ENCODE measurements at places on chromosomes 4 and X. TPM values are rescaled to one million over a fixed set of nuclear protein-coding genes. Genes with fewer than 3 reads are reported as not detected.

GRCh38 chr4:117327491-117327890 is 242.1 kb upstream of the TRAM1L1 start:
- no peak for DNase-seq

DNA sequence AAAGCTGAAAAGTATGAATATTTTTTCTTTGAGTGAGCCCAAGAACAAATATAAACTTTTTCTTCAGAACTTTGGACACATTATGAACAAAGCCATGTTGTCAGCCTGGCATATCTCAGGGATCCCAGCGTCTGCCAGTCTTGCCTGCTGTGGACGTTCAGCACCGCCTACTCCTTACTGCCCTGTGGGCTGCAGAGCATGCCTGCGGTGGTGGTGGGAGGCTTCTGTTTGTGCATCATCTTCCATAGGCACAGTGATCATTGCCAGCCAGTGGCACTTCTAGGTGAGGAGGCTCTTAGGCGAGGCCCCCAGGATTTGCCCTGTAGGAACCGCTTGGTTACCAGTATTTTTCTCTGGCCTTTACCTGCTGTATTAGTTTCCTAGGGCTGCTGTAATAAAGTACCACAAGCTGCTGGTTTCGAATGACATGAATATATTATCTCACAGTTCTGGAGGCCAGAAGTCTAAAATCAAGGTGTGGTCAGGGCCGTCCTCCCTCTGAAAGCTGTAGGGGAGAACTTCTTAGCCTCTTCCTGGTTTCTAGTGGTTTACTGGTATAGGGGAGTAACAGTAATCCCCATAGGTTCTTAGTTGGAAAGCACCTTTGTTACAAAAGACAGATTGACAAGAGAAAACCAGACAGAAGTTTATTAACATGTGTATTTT is 15.4 kb downstream of the ANXA3 start:
- no peak for DNase-seq

DNA sequence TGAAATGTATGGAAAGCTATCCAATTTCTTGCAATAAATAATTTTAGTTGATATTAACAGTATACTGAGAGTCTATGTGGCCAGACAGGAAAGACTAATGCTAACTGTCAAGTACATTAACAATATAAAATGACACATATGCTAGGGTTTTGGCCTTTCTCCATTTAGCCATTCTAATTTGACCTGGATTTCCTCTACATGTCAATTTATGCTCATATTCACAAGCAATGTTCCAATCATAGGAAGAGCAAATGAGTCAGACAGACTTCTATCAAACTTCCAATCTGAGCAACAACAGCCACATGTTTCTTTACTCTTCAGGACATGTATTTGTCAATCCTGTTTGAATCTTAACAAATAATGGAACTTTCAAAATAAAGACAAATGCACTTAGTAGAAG is 53.6 kb downstream of the CORIN start:
- DNase-seq = no peak

GRCh38 chrX:24563291-24564010 is 83.7 kb downstream of the PCYT1B start:
- DNase-seq = no peak

DNA sequence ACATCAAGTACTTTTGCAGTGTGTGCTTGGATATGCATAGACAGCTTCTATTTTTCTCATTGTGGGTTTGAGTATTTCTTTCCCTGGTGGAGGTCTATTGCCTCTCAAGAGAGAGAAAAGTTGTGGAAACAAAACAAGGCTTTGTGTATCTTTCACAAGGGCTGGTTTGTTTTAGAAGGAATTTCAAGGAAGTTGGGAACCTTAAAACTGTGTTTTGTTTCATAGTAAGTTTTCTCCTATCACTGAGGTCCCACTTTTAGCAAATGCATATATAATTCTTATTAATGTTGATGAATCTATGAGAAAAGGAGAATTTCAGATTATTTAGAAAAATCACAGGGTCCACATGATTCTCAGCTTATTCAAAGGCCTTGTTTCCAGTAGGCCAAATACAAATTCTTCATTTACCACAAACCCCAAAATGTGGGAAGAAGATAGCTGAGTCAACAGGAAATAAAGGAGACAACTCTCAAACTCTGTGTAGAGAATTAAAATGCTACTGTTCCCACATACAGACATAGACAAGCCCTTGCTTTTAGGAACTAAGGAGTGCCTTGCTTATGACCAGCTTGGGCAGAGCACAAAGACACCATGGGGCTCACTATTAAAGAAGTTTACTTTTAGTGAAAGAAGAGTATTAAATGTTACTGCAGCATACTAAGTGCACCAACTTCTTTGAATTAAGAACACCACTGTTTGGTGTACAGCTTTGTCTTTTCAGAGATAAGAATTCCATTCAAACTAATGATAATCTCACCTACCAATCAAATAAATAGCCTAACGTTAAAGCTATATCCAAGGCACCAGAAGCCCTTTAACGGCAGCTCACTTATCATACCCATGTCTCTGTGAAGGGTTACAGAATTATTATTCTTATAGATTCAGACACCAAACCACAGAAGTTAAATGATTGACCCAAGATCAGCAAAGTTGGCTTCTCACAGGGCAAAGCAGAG is 177.4 kb upstream of the LEF1 start:
- DNase-seq = no peak

- DNase-seq = no peak
Measured at GRCh38 chrX:140501321-140501720, 3.5 kb downstream of the SOX3 start.

DNA sequence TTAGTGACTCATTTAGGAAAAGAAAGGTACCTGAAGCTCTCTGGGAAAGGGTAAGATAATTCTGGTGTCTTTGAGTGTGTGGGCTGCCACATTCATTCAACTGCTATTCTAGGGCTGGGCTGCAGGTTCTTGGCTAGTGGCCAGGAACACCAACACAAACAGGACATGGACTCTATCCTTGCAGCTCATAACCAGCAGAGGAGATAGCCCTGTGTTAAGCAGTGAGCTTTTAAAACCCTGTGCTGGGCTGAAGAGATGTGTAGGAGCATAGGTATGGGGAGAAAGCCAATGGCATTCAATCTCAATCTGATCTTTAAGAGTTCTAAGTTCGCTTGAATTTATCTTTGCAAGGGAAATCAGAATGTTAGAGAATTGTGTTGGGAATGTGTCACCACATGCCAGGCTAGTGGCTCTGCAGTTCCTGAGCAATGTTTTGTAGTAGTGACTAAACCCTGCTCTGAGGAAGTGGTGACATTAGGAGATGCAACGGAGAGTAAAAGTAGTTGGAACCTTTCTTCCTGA is 39.2 kb downstream of the SGMS2 start:
- no peak for DNase-seq

DNA sequence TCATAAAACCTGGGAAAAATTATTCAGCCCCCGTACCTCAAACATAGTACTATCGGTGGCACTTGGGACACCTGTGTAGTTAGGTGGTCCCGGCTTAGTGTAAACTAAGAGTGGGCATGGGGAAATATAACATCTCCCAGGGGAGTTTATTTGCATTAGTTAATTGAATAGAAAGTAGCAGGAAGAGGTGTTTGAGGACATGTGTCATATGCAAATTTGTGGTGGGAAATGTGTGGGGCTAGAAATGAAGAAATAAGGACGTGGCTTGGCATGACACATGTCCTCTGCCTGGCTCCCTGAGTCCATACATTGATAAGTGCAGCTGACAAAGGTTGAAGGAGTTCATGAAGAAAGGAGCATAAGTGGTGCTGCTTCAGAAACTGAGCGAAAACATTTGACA is 483.6 kb downstream of the SH2D1A start:
- DNase-seq = no peak

DNA sequence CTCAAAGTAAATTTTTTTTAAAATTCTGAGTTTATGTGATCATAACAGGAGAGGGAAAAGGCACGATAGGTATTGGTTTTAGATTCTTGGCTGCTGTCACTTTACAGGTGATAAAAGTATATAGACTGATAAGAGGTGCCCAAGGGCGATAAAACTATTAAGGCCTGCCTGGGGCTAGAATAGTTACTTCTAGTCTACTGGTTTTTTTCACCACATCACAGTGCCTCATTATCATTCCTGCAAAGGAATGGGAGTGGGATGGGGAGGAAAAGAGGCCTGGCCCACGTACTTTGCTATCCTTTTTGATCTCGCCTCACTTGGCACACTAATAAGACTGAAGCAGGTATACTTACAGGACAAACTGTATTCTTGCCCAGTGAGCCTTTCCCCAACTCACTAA is 46.6 kb downstream of the CXorf58 start:
- no peak for DNase-seq

- peak; percentile 70 for DNase-seq
Measured at GRCh38 chrX:136251041-136251991, at the start of gene MAP7D3. Gene MAP7D3, minus strand, starts transcription at chrX:136251400. Its CDS starts 42 bp downstream, at chrX:136251358.

DNA sequence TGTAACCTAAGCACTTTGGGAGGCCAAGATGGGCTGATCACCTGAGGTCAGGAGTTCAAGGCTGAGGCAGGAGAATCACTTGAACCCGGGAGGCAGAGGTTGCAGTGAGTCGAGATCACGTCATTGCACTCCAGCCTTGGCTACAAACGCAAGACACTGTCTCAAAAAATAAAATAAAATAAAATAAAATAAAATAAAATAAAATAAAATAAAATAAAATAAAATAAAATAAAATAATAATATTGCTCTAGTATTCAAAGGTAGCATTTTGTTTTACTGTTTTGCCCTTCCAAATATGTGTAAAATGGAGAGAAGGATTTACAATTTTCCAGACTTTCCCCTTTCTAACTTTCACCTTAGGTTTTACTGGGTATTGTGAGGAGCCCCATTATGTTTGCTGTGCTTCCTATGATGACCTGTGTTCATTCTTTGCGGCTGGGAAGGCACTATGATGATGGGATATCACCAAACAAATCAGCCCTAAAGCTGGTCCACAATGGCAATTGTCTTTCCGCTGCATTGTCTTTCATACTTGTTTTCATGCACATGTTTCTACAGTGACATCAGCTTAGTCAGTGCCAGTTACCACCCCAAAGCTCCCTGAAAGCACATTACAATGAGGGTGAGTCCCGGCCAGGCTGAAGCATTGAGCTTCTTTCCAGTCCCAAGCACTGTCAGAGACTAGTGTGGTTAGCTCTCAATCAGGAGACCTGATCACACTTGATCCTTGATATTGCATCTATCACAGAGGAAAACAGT is 50.8 kb downstream of the DTHD1 start:
- no peak for DNase-seq

DNA sequence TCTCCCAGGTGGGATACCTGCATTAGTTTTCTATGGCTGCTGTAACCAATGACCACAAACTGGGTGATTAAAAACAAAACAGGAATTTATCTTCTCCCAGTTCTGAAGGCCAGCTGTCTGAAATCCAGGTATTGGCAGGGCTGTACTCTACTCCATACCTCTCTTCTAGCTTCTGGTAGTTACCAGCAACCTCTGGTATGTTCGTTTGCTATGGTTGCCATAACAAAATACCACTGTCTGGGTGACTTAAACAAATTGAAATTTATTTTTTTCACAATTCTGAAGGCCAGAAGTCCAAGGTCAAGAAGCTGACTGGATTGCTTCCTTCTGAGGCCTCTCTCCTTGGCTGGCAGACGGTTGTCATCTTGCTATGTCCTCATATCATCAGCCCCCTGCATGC is 642.1 kb upstream of the TENM3 start:
- DNase-seq = no peak

GRCh38 chr4:71833232-71833900 is 49.5 kb upstream of the GC start:
- DNase-seq = no peak

DNA sequence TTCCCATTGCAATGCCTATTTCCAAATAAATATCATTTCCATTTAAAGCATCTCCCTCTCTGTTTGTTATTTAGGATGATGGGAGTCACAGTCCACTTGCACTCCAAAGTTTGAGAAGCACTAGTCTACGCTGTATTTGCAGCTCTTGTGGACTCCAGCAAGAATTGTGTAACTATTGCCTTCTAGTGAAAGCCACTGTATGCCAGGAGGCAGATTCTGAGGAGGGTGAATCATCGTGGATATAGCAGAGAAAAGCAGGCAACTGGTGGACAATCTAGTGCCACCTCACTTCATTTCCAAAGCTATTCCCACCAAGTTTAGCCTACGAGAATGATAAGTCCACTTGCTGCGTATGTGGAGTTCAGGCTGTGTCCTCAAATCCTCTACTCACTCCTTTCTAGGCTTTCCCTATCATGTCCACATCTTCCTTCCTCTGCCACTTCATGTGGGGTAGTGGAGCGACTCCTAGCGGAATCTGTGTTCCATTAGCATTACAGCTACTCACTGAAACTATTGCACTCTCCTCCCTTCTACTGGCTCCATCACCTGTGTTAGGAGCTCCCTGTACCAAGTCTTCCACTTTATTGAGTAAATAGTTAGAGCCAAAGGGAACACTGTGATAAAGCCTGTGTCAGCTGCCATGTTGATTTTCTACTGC is 501.8 kb upstream of the GALNT7 start:
- no peak for DNase-seq

Gene EFHC2
- polyA plus RNA-seq = 17.3 TPM

Gene USP17L26
- not detected for polyA plus RNA-seq

Gene GPR173
- 2.4 TPM for polyA plus RNA-seq

Gene NEUROG2
- polyA plus RNA-seq = 4.1 TPM

Measured in testis (tissue), 5 donors.